Calu3 (cell line): ENCODE measurements at places on chromosomes 5 and 9. TPM values are rescaled to one million over a fixed set of nuclear protein-coding genes. Genes with fewer than 3 reads are reported as not detected.

- no peak for DNase-seq
Observed at GRCh38 chr5:151005950-151006576, 14.3 kb upstream of the GPX3 start.

Gene SLC22A5
- 24.6 and 25.4 TPM in 2 replicates for total RNA-seq

Gene ARAP3
- 17.5 and 22.8 TPM in 2 replicates for total RNA-seq

Gene ARRDC3
- 32.9 and 33.4 TPM in 2 replicates for total RNA-seq

Gene SAP30L
- total RNA-seq = 28.7 and 38.6 TPM in 2 replicates

DNA sequence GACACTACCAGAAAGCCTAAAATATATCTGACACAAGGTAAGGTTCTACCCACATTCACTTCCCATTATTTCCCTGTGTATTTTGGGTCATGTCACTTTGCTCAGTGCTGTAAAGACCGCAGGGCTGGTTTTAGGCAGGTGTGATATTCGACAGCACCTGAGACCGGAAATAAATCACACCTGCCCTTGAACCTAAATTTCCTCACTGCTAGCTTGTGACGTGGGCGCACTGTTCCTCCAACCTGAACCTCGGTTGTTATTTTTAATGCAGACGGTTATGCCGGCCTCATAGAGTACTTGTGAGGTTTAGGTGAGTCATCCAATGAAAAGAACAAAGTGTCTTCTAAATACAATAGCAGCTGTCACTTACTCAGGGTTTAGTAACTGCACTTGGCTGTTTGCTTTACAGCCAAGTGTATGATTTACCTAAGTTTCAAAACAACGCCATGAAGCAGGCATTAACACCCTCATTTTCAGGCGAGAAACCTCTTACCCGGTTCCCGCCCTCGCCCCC, 20.7 kb upstream of the ZNF782 start:
- DNase-seq = peak; percentile 59

Gene SPINK7
- not detected in 2 replicates for total RNA-seq

DNA sequence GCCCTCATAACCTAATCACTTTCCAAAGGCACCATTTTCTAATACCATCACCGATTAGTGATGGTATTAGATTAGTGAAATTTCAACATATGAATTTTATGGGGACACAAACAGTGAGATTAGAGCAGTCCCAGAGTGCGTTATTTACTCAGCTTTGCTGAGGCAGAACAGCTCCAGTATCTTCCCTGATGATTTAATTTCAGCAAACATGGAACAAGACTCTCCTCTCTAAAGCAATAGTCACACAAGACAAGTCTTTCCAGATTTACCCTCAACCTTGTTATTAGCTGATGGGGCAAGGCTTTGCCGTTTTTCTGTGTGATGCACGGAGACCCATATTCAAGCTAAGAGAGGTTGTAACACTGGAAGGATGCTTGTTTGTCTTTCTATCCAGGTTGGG, 333.4 kb downstream of the FBXL7 start:
- DNase-seq = no peak

GRCh38 chr5:14025569-14026286, 81.2 kb upstream of the DNAH5 start:
- peak; percentile 45 for DNase-seq

- no peak for DNase-seq
Observed at GRCh38 chr5:6371079-6371810, 7.1 kb downstream of the MED10 start.

Gene FOXD1
- total RNA-seq = 6.4 and 7.8 TPM in 2 replicates
